Stimulated activated CD8-positive, alpha-beta memory T cell treated with anti-CD3 and anti-CD28 coated beads, Interleukin-4, amount 100 ng/mL, for 1 hour (primary cell): ENCODE measurements at places on chromosomes 3 and 15.

DNA sequence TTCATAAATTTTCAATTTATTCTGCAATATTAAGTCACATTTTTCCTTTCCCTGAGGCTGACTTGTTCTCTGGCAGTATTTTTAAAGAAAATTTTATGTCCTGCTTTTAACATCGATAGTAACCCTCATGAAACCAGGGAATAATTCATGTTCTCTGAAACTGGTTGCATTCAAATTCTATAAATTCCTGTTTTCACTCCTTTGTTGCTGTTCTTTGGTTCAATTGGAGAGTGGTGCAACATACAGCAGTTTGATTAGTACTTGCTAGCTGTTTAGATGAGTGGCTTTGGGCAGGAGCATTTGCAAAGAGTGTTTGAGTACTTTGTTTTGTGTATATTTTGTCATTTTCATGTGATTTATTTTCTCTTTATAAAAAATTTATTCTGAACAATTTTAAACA, 19.2 kb downstream of the ZIC1 start:
- DNase-seq, result no peak

- DNase-seq, result no peak
Measured at GRCh38 chr3:64890466-64890865, 202.7 kb upstream of the ADAMTS9 start.

DNA sequence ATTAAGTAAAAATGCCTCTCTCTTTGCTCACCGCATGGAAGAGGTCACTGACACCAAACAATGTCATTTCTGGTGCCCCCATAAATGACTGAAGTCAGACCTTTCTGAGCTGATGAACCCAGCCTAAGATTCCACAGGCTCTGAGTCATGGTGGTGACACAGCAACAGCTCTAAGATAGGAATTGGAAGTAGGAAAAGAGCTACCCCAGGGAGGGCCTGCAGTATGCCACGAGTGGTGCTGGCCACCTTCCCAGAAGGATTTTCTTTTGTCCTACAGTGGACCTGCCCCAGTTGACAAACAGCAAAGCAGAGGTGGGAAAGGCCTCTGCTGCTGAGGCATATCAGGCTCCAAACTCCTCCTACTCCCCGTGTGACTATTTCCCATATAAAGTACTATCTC, 208.1 kb downstream of the MINAR1 start:
- no peak for DNase-seq

DNA sequence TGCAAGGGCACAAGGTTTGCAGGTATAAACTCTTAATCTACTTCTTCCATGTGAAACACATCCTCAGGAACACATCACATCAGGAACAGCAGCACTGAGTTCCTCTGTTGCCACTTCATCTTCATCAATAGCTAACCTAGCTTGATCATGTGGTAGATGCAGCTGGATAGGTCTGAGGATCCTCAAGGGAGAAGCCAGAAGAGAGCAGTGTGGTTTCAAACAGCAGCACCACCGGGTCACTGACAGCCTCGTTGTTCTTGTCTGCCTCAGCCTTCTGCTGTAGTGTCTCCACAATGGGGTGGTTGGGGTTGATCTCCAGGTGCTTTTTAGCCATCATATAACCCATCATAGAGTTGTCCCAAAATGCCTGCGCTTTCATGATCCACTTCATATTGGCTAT, 58.8 kb downstream of the ADAM10 start:
- no peak for DNase-seq

DNA sequence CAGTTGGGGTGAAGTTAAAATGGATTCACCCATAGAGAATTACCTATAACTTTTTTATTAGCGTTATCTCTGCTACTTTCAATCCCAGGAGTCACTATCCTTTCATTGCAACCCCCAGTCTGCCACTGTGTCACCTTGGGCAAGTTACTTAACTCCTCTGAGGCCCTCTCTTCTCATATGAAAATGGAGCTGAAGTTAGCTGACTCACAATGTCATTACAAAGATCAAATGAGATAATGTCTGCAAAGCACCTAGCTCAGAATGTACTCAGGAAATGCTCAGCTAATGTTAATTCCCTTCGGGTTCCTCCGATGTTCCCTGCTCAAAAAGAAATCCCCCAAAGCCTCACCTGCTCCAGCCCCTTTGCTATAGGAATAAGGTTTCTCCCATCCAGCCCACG, 50.0 kb downstream of the TRIM42 start:
- no peak for DNase-seq

GRCh38 chr15:79025201-79025600, 65.4 kb downstream of the RASGRF1 start:
- no peak for DNase-seq

DNA sequence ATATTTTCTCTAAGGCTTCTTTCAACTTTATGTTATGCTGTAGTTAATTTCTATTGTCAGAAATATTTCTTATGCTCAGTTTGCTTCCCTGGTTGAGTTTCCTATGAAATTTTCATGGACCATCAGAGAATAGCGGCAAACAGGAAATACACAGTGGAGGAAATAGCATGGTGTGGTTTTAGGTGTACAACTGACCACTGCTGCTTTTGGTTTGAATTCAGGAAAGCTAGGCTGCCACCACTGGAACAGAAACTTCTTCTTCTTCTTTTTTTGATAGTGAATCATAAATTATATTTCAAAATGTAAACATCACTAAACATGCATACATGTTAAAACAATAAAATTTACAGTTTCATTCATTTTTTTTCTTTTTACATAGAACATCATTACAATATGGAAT, 316.6 kb upstream of the TGFBR2 start:
- DNase-seq, result no peak

GRCh38 chr15:77527831-77528231, 104.9 kb downstream of the LINGO1 start:
- no peak for DNase-seq

GRCh38 chr3:88150371-88150770, 612 bp downstream of the C3orf38 start:
- no peak for DNase-seq

- DNase-seq, result no peak
Measured at GRCh38 chr15:86830304-86830703, 750.6 kb downstream of the AGBL1 start.

DNA sequence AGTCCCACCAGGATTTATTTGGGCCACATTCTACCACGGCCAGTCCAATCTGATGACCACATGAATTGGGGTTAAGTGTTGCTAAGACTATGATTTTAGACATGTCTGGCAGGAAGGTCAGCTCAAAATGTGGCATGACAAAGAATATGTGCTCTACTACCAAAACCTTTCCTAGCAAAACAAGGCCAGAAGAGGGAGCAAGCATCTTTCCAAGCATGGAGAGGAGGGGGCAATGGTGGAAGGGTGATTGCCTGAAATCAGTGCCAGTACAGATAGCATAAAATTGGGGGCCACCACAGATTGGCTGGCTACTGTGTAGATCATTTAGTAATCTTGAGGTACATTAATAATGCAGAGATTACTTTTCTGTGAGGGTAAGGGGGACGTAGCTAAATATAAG, 43.2 kb downstream of the TMEM39A start:
- no peak for DNase-seq

GRCh38 chr15:66100761-66101160, 152.8 kb downstream of the MEGF11 start:
- no peak for DNase-seq

GRCh38 chr3:178386401-178386800, 149.8 kb upstream of the KCNMB2 start:
- DNase-seq, result no peak

DNA sequence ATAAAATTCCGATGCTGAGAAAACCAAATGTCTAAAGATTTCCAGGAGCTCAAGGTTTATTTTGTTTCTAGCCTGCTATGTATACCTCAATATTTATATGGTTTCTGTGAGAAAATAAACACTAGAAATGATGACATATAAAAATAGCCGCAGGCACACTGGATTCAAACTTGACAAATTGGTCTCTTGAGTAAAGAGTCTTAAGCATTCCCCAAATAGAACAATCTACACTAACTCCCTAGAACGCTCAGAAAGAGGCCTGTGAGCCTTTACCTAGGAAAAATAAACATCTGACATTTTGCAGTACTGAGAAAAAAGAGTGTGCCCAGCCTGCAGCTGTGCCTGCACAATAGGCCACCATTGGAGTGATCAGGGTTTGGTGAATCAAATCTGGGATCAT, 75.2 kb downstream of the NEK10 start:
- no peak for DNase-seq

GRCh38 chr3:126464997-126465396, 10.7 kb downstream of the ZXDC start:
- no peak for DNase-seq

DNA sequence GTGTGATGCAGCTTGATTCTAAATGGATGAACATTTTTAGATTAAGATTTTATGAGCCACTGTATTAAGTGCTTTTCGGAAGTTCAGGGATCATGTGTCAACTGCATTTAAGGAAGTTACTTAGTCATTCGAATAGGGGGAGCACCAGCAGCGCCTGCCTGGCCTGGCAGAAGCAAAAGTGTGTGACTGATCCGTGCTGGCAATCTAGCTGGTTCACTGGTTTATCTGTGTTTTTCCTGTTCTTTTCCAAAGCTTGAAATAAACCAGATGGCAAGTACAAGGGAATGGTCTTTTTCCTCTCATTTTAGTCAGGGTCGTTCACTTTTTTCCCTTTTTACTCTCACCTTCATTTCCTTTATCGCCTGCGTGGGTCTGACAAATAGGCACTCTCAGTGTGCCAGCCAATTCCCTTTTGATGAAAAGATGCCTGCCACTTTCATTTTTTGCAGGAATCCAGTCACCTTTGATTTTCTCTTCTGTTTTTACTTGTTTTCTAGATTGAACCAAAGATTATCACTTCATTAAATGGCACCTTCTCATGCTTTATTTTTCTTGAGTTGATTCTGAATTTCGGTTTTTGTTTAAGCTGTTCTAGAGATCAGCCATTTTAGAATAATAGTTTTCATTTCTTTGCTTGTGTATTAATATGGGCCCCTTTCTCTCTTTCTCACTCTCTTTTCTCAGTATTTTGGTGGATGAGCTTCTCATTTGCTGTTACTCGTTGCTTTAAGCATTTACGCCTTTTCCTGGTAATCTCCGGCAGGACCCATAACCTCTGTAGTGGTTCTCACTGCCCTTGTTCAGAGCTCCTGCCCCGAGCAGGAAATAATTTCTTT, 2.8 kb downstream of the ABHD2 start:
- no peak for DNase-seq

GRCh38 chr15:83837945-83838571, 184.1 kb downstream of the ADAMTSL3 start:
- DNase-seq, result no peak

DNA sequence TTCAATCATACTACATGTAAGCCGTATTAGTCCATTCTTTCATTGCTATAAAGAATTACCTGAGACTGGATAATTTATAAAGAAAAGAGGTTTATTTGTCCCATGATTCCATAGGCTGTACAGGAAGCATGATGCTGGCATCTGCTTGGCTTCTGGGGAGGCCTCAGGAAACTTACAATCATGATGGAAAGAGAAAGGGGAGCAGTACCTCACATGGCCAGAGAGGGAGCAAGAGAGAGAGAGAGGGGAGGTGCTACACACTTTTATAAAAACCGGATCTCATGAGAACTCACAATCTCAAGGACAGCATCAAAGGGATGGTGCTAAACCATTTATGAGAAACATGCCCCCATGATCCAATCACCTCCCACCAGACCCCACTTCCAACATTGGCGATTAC, 14.3 kb upstream of the CLASP2 start:
- DNase-seq, result no peak

DNA sequence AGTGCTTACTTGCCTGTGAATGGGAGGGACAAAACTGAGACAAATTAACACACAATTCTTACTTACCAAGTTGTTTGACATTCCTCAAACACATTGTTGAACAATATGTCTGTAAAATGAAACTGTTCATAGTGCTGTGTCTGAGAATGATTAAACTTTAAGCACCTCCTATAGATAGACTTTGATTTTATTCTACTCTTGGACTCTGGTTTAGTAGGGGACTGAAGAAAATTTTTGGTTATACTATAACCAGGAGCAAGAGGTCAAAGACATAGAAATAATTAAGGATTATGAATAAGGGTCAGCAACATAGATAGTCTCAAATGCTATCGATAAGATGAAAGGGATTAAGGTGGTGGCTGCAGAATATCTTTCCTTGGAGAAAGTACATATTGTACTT, 7.9 kb upstream of the MTFMT start:
- no peak for DNase-seq

- no peak for DNase-seq
Measured at GRCh38 chr3:194779729-194780224, 94.1 kb downstream of the FAM43A start.

GRCh38 chr3:25697553-25697952, 32.8 kb upstream of the TOP2B start:
- no peak for DNase-seq

- no peak for DNase-seq
Measured at GRCh38 chr15:37756407-37756806, 178.0 kb upstream of the TMCO5A start.

GRCh38 chr3:29282427-29283230, 1.8 kb downstream of the RBMS3 start:
- DNase-seq, result no peak

DNA sequence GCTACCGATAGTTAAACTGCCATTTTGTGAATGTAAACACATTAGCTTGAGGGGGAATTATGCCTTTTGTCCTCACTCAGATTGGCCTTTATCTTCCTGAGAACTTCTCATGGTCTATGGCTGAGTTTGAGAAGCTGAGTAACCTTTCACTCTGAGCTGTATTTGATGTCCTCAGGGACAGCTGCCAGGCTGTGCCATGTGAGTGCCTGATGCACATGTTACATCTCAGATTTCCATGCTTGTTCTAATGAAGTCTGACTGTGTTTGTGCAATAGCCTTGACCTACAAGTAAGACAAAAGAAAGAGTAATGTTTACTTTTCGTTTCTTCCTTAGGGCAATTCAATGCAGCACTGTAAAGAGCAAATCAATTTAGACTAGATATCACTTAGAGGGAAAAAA, 44.1 kb upstream of the ARL6 start:
- DNase-seq, result no peak

- DNase-seq, result no peak
Measured at GRCh38 chr3:124532071-124532470, 198.2 kb upstream of the UMPS start.

DNA sequence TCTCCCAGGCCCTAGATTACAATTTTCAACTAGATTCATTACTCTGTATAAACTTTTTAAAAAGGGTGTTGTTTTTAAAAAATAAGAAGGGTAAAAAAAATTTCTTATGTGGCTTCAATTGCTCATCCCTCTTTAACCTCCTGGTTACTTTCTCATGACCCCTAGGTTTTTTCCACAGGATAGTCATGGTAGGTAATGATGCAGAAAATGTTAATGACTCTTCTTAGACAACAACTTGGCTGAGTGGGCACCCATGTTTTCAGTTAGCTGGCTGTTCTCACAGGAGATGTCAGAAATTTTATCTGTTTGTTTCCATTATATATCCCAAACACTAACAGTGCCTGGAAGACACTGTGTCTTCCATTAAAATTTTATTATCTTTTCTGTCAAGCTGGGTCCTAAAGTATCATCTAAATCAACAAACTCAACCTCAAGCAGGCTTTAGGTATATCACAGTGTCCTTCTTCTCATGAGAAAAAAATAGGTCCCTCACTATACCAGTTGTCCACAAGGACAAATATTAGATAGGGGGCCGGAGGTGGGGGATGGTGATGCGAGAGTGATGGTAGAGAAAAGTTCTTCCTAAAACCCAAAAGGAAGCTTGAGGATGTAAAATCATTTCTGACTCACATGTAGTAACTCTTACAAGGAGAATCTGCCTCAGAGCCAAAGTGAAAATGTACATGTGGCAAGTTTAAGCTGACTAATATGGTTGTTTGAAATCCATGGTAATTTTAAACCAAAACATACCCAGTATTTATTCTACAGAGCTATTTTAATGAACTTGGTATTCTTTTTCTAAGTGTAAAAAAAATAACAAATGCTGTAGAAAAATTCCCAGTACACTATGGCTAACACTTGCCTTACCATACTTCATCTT, 43.3 kb downstream of the PLOD2 start:
- no peak for DNase-seq

- no peak for DNase-seq
Measured at GRCh38 chr15:74655424-74655823, 39.8 kb downstream of the CLK3 start.
